ENCODE measurements at places on chromosomes 13 and 19.

GRCh38 chr13:30985637-30986205 is 53.3 kb downstream of the TEX26 start:
- DNase-seq: no peak

GRCh38 chr19:49022116-49022515 is 2.0 kb downstream of the CGB3 start:
- DNase-seq: no peak

DNA sequence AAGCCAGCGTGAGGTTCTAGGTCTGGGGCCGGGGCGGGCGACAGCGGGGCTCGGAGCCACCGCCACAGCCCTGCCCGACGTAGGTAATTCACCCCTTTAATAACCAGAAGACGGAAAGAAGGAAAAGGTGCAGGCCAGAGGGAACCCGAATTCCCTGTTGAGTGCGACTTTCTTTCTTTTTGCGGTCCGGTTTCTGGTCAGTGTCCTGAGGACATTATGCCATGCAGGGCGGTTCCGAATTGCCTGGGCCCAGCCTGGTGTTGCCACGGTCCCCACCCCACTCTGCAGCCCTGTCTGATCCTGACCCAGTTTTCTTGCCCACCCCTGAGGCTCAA is 18.4 kb upstream of the TFDP1 start:
- DNase-seq: no peak

- DNase-seq: no peak
Observed at GRCh38 chr19:3440082-3440481, 40.2 kb downstream of the SMIM24 start.

GRCh38 chr19:55544776-55545439 is 435 bp downstream of the SBK3 start:
- no peak for DNase-seq

DNA sequence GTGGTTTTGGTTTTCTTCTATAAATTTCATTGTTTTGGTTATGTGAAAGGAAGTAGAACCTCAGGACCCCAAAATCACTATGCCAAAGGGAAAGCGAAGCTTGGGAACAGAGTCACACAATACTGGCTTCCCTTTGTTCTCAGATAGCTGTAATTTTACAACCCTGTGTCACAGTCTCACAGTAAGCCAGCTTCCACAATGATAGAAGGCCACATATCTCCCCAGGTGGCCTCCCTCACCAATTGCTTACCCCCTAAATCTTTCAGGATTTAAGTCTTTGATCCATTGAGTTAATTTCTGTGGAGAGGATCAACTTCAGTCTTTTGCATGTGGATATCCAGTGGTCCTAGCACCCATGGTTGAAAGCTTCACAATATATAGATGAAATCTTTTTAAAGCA is 58.7 kb downstream of the SLC15A1 start:
- DNase-seq: no peak

DNA sequence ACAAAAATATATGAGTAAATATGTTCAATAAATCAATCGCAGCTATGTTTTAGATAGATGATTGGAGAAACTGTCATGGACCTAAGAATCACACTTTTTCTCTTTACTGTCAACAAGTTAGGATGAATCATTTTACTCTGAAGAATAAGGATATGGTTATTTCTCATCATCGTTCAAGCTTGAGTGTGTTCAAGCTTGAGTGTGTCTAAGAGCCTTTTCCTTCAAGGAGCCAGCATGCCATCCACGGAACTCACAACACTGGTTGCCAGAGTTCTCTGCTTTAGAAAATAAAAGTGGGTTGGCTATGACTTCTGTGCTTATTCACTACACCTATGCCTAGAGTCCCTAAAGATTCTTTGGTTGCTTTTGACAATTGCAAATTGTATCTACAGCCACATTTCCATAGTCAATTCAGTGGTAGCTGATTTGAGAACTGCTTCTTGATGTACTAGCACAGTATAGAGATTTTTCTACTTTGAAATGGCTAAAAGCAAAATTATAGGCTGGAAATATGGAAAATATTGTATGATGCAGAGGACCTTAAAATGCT is 58.1 kb upstream of the SCEL start:
- no peak for DNase-seq

- DNase-seq: no peak
Observed at GRCh38 chr19:34732612-34733211, 1.3 kb upstream of the ZNF181 start.

DNA sequence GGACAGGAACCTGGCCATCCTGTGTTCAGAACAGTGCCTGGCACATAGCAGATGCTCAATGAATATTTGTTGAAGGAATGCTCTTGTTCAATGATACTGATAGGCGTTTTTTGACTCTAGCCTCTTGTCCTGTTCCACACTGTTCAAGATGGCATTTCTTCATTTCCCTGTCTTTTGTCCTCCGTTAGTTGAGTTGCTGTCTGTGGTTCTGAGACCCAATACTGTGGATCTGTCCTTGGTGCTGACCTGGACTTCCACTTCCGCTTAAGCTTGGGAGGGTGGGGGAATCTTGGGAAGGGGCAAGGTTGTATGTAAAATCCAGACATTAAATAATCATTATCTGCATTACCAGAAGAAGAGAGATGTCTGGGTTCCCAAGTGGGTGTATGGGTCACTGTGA is 8.3 kb upstream of the KCNN4 start:
- no peak for DNase-seq

DNA sequence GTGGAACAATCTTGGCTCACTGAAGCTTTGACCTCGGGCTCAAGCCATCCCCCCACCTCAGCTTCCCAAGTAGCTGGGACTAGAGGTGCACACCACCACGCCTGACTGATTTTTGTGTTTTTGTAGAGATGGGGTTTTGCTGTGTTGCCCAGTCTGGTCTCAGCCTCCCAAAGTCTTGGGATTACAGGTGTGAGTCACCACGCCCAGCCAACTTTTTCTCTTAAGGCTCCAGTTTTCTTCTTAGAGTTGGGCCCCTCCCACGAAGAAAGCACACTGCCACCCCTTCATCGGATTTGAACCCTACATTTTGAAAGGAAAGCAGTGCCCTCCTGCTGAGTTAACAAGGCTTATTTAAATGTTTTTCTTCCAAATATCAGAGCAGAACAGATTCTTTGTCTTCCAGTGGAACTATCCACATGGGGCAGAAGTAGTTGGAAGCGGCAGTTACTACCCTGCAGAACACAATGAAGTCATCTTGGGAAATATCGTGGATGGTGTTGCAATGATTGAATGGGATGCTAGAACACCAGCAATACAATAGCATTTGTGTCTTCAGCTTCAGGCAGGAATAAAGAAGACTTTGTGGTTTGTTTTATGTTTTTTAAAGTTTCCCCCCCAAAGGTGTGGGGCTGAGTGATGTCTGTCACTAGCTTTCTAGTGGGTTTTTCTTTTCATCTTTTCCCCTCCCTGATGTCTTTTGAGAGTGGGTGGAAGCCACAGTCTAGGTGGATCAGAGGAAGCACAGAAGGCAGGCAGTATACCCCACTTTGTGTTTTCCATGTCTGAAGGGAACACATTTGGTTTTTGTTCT is 8.9 kb downstream of the ACTN4 start:
- peak; percentile 54 for DNase-seq

DNA sequence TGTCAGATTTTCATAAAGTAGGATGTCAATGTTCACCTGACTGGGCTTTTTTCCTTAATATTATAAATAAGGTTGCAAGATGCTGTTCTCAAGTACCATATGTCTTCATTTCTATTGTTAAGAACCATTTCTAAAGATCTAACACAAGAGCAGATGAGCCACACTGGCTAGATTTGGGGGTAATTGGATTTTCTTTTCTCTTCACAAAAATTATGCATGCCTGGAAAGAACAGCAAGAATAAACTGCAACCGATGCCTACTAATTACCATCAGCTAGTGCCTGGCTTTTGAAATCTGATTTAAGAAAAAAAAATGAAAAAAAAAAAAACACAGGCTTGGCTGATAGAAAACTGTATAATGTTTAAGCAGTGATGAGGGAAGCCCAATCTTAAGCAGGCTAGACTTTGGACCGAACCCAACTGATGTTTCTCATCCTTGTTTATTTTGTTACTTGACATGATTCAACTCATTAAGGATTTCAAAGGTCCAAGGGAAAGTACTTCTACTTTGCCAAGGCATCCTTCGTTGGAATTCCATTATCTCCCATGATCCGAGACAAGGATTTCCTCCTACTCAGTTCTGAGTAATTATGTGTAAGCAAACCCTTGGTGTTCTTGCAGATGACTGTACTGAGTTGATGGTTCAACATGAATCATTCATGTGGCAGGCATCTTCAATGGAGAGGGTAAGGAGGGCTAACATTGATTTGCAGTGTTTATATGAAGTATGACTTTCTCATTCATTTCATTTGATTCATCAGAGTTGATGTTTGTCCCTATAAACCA is 300.5 kb downstream of the SPRY2 start:
- no peak for DNase-seq

DNA sequence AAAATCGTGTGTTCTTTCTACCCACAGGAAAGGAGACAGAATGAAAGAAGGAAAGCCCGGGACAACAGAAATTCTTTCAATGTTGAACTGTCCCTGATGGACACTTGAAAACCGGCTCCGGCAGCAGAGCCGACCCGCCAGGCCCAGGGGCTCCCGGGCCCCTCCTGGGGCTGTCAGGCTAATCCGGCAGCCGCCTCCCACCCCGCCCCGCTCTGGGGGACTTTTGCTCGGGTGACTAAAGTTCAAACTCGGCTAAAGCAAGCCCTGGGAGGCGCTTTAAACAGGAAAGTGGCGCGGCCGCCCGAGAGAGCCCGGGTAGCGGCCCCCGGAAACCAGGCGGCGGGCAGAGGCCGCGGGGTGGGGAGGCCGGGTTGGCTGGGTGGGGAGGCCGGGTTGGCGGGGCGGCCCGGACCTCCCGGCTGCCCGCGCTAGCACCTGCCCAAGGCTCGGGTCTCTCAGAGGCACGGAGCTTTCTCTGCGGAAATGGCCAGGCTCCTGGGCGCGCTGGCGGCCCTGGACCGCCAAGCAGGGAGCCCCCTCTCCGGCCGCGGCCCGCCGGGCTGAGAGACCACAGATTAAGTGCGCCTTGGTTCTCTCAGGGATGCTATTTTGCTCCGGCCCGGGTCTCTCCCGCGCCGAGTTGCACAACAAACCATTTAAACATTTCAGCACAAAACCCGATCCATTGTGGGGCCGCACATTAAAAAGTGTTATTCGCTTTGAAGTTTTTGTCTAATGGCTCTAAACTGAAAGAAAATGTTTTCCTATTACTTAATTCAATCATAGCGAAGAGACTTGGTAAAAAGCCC is 2.6 kb upstream of the GSX1 start:
- DNase-seq: no peak

GRCh38 chr13:49821216-49822009 is 28.9 kb upstream of the KPNA3 start:
- DNase-seq: no peak

DNA sequence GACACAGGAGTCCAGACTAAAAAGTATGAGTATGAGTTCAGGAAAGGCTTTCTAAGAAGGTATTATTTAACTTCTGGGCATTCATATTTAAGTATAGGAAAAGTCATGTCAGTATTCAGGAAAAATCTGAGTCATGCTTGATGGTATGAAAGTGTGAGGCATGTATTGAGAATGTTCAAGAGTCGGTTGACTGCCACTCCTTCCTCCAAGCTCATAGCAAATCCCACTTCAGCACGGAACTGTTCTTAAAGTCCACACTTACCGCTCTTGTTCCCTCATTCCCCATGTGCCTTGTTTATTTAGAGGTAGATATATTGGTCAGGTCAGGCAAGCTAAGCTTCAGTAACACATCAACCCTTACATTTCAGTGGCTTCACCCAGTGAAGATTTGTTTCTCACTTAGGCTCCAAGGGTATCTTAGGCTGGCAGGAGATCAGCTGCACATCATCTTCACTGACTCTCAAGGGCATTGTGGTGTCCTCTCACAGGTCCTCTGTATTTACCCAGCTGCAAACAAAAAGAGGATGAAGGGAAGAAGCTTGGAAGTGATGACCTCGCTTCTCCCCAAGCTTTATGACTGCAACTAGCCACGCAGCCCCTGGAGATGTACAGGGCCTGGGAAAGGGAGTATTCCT is 1189.2 kb downstream of the EFNB2 start:
- no peak for DNase-seq

GRCh38 chr19:8438236-8438635 is 6.5 kb upstream of the HNRNPM start:
- no peak for DNase-seq
